ENCODE measurements at places on chromosomes 7 and 10. TPM values are rescaled to one million over a fixed set of nuclear protein-coding genes. Genes with fewer than 3 reads are reported as not detected.

DNA sequence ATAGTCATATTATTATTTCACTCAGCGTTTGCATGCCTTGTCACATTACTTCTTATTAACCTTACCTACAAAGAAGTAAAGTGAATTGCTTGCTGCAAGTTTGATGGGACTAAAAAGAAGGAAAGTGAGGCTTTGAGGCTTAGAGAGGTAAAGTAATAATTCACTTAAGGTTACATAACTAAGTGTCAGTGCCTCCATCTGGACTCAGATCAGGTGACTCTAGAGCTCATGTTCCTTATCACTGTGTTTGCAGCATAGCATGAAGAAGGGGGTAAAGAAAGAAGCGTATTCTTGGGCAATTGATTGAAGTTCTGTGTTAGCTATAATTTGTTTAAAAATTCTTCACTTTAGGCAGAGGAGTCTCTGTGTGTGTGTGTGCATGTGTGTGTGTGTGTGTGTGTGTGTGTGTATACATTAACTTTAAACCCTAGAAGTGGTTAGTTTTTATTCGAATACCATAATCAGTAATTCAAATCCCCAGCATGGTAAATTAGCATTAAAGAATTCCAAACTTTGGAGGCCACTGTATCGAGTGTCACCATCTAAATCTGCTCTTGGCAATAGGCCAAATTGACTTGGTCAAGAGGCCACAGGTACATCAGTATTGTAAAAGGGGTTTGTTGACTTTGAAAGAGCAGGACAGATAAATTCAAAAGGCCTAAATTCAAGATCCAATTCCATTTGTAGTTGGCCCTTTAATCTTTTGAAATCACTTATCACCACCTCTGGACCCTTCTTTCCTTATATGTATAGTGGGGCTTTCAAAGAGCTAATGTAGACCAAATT, 2.2 kb upstream of the PON3 start:
- H3K27ac ChIP-seq, result no peak overlapping the region

- no peaks in the 10 kb centered on the region for H3K36me3 ChIP-seq
- no peak overlapping the region for H3K27ac ChIP-seq
- no peak for DNase-seq
- peaks cover 25% of the 10 kb centered on the region for H3K4me1 ChIP-seq
- H3K27me3 ChIP-seq, result no peaks in the 10 kb centered on the region
- H3K4me3 ChIP-seq, result no peak overlapping the region
Measured at GRCh38 chr7:143503261-143503660, 25.6 kb downstream of the TAS2R41 start.

- no peak overlapping the region for H3K27ac ChIP-seq
- H3K4me1 ChIP-seq, result no peaks in the 10 kb centered on the region
- no peaks in the 10 kb centered on the region for H3K36me3 ChIP-seq
- no peak for DNase-seq
Measured at GRCh38 chr10:128808921-128809440, 658.1 kb upstream of the MGMT start.

- no peaks in the 10 kb centered on the region for H3K36me3 ChIP-seq
- H3K4me1 ChIP-seq, result no peaks in the 10 kb centered on the region
- H3K27me3 ChIP-seq, result no peaks in the 10 kb centered on the region
- H3K27ac ChIP-seq, result no peak overlapping the region
- no peak for DNase-seq
Measured at GRCh38 chr10:121104476-121105111, 253.4 kb downstream of the WDR11 start.

The SH2D4B gene
- 0.13 TPM for total RNA-seq

GRCh38 chr10:95881316-95881715, 26.5 kb upstream of the CC2D2B start:
- no peak overlapping the region for H3K4me3 ChIP-seq
- H3K27ac ChIP-seq, result no peak overlapping the region
- H3K27me3 ChIP-seq, result no peaks in the 10 kb centered on the region
- H3K4me1 ChIP-seq, result no peaks in the 10 kb centered on the region

- peaks cover 8% of the 10 kb centered on the region for H3K4me1 ChIP-seq
- H3K36me3 ChIP-seq, result no peaks in the 10 kb centered on the region
- no peaks in the 10 kb centered on the region for H3K27me3 ChIP-seq
- DNase-seq, result no peak
- no peak overlapping the region for H3K27ac ChIP-seq
- H3K4me3 ChIP-seq, result no peak overlapping the region
Measured at GRCh38 chr10:119210633-119211032, 3.3 kb downstream of the GRK5 start.

DNA sequence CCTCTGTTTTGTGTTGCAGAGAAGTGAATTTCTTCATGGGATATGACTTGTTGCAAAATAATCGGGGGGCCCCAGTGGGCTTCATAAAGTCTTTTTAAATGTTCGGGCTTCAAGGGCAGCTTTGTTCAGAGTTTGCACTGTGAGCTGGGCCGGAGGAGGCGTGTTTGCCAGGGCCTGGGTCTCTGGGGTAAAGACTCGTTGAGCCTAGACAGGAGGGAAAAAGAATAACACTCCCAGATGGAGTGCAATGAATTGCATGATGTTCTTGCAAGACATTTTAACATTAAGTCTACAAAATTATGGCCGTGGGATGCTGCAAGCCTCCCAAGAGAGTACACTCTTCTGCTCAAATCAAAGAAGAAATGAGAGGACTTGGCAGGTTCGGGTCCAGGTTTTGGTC, 23.6 kb downstream of the BMPER start:
- H3K27me3 ChIP-seq, result no peaks in the 10 kb centered on the region
- H3K27ac ChIP-seq, result no peak overlapping the region
- H3K4me1 ChIP-seq, result no peaks in the 10 kb centered on the region
- no peaks in the 10 kb centered on the region for H3K36me3 ChIP-seq
- DNase-seq, result no peak

DNA sequence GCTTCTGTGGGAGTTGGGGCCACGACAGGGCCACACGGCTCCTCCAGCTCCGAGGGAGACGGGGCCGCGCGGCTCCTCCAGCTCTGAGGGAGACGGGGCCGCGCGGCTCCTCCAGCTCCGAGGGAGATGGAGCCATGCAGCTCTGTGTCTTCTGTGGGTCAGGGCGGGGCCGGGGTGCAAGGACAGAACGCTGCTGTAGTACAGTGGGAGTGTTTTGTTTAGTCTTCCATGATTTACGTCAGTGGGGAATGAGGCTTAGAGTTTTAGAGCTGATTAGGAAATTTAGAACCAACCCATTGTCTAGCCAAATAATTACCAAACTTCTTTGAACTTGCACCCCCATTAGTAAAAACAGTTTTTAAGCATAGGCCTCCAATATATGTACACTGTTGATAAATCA, 32.9 kb upstream of the PRKAR1B start:
- H3K4me3 ChIP-seq, result no peak overlapping the region
- no peak overlapping the region for H3K27ac ChIP-seq
- H3K27me3 ChIP-seq, result no peaks in the 10 kb centered on the region
- peaks cover 90% of the 10 kb centered on the region for H3K36me3 ChIP-seq
- peaks cover 22% of the 10 kb centered on the region for H3K4me1 ChIP-seq

GRCh38 chr7:114988026-114988425, 66.1 kb downstream of the MDFIC start:
- H3K27me3 ChIP-seq, result no peaks in the 10 kb centered on the region
- no peak for DNase-seq
- no peaks in the 10 kb centered on the region for H3K4me1 ChIP-seq

Measured in K562 (cell line).